Karpas-422 (cell line): ENCODE measurements at places on chromosomes 1 and 21.

DNA sequence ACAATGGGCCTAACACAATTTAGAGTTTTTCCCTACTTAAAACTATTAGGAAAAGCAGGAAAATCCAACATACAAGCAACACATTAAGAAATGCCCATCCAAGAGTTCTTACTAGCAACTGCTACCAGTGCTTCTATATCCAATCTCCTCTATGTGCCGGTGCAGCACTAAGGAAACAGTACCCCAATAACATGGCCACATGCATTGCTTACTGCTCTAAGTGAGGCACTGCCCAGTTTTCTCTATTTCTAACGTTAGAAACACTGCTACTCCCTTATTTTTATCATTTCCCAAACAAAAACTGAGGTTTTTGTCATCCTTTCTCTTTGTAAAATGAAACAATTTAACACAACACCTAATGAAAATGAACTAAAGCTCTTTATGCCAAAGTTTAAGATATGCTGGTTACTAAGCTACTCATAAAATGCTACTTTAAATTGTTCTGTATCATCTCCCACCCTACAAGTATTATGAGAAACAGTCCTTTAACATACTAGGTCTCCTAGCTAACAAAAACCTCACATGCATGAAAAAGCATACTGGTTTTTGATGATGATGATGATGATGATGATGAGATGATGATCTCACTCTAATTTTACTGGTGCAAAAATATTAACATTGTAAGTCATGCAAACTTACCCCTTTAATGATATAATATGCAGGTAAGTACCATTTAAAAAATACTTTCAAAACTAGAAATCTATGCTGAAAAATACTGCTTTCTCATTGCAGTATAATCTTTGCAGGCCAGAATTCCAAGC is 90.7 kb upstream of the TTC39A start:
- no peak for DNase-seq

DNA sequence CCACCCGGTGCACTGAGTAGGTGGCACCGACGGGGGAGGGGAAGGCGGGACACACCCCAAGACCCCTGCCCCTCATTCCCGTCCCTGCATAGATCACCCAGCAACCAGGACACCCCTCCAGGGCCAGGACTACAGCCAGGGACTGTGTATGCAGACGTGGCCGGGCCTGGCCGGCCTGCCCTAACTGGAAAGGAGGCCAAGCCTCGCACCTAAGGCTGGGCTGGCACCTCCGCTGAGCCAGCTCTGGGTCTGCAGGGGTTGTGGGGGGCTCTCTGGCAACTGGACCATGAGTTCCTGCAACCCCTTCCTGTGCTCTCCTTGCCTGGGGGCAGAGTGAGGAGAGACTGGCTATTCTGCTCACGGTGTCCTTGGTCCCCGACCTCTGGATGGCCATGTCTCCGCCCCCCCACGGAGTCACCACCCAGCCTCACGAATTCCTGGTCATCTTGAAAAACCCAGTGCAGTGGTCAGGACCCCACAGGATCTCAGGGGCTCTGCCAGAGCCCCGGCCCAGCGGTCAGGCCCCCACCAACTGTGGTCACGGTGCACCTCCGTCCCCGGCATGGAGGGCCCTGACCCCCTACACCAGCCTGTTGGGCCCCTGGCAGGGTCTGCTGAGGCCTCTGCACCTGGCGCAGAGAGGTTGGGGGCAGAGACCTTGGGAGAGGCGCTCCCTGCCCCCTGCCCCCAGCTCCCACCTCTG is 1.1 kb upstream of the FNDC10 start:
- peak; percentile 34 for DNase-seq

DNA sequence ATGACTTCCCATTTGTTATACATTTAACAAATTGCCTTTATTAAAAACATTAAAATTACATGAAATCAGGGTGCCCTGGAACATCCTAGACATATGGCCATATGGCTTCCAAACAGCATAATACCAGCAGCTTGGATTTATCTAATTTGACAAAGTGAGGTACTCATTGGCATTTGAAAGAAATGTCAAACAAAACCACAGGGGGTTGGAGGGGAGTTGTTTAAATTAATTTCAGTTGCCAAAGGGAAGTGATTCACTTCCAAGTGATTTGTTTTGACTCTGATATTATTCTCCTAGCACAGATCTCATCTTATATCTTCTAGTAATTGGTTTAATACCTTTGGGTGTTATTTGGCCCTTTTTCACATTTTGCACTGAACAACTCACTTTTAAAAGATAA is 24.5 kb upstream of the POU2F1 start:
- no peak for DNase-seq

GRCh38 chr21:28485301-28486022 is 507.2 kb downstream of the LTN1 start:
- DNase-seq = no peak

DNA sequence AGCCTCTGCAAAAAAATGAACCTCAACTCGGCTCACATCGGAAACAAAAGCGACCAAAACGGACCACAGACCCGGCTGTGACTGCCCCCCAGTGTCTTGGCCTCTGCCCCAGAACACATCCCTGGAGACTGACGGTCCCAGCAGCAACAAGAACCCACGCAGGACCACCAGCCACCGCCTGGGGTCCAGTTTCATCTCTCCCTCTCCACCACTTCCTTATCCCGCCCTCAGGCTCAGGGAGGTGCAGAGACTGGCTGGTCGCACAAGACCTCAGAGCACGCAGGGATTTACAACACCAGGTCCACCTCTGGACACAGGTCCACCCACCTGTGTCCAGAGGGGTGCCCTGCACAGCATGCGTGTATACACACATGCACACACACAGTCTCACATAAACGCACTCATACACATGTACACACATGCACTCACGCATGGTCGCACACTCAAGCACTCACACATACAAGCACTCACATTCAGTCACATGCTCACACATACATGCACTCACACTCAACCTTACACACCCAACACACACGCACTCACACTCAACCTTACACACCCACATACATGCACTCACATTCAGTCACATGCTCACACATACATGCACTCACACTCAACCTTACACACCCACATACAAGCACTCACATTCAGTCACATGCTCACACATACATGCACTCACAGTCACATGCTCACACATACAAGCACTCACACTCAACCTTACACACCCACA is 18.6 kb upstream of the TMEM52 start:
- DNase-seq = no peak

GRCh38 chr1:190169311-190170067 is 308.2 kb downstream of the BRINP3 start:
- no peak for DNase-seq

GRCh38 chr1:27383039-27383605 is at the start of gene CD164L2:
Gene CD164L2 (minus strand): TSS chr1:27383333. CDS start chr1:27383239, 94 bp downstream.
- no peak for DNase-seq
